Motor neuron (in vitro differentiated cells): ENCODE measurements at places on chromosomes 11 and 22.

DNA sequence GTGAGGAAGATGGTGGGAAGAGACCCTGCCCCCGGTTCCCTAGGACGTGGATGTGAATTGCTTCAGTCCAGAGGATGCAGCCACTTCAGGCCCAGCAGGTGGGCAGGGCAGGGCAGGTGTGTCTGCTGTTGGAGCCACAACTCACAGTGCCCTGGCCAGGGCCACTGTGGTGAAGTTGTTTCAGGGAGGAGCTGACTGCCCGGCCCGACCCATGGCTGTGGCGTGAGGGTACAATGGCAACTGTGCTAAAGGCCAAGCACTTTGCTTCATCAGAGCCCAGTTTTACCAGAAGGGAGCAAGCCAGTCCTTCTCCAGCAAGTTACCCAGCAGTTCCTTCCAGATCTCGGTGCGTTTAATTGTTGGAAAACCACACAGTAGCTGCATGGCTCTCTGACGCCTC, 1174.4 kb downstream of the BRD1 start:
- no peak for ATAC-seq

- no peak for ATAC-seq
Observed at GRCh38 chr22:43267332-43267980, 75.7 kb downstream of the SCUBE1 start.

DNA sequence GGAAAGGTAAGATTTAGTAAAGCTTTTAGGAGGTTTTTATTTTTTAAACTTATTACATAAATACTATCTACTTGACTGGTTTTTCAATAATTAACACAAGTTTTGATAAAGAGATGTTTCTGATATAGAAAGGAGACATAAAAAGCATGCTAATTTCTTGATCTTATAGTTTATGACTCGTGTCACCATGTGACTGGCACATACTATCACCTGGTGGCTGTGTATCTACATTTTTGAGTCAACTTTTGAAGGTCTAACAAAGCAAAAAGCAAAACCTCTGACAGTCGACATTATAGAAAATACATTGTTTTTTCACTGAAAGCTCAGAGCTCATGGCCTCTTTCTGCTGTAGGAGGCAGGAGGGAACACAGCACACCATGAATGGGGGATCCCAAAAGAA, 810 bp downstream of the ACRV1 start:
- ATAC-seq: no peak

DNA sequence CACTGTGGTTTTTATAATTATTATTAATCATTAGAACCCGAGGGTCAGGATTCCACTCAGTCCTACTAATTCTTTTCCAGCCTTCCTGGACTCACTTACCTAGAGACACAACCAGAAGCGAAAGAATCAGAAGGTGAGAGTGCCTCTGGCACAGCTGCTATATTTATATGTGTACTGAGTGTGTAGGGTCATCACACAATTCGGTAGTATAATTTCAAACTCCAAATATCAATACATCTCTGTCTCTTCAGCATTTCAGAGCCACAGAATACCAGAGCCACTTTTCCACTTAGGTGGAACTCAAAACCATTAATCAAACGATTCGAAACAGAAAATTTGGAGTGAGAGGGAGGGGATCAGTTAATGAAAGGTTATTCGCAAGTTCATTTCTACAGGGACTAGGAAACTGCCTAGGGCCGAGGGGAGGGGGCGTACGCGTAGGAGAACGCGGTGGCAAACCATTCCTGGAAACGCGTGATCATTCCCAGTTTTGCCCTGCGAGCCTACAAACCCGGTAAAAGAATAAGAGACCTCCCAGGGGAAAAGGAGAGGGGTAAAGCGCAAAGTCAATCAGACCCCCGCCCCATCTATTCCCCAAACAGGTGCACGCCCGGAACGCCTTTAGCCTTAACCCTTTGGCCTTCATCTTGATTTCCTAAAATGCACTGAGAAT, 5.4 kb downstream of the BSX start:
- ATAC-seq: no peak

GRCh38 chr11:19526119-19526518, 186.5 kb upstream of the NAV2 start:
- ATAC-seq: no peak

DNA sequence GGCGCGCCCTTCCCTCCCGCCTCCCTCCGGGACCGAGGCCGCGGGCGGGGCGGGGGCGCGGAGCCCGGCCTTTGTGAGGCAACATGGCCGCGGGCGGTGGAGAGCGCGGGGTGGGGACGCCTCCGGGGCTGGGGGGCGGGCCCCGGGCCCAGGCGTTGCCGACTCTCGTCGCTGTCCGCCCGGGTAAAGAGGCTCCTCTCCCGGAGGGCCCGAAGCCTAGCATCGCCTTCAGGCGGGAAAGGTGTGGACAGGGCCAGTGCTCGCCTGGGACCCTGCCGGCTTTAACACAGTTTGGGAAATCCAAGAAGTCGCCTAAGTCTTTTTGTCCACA, 369 bp downstream of the DGCR8 start:
- peak; percentile 45 for ATAC-seq

DNA sequence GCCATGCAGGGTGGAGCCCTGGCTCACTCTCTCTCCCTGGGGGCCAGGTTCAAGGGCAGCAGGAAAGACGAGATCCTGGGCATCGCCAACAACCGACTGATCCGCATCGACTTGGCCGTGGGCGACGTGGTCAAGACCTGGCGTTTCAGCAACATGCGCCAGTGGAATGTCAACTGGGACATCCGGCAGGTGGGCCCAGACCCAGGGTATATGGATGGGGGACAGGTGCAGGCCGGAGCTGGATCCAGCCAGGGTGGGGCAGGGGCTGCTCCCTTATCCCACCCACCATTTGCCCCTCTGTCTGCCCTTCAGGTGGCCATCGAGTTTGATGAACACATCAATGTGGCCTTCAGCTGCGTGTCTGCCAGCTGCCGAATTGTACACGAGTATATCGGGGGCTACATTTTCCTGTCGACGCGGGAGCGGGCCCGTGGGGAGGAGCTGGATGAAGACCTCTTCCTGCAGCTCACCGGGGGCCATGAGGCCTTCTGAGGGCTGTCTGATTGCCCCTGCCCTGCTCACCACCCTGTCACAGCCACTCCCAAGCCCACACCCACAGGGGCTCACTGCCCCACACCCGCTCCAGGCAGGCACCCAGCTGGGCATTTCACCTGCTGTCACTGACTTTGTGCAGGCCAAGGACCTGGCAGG, 2.9 kb downstream of the TRPT1 start:
- no peak for ATAC-seq
